ENCODE measurements at places on chromosomes 12 and 14.

- DNase-seq = no peak
Measured at GRCh38 chr12:11863988-11864387, 206.8 kb upstream of the BCL2L14 start.

GRCh38 chr12:31033146-31033545, 40.5 kb upstream of the DDX11 start:
- DNase-seq = no peak

DNA sequence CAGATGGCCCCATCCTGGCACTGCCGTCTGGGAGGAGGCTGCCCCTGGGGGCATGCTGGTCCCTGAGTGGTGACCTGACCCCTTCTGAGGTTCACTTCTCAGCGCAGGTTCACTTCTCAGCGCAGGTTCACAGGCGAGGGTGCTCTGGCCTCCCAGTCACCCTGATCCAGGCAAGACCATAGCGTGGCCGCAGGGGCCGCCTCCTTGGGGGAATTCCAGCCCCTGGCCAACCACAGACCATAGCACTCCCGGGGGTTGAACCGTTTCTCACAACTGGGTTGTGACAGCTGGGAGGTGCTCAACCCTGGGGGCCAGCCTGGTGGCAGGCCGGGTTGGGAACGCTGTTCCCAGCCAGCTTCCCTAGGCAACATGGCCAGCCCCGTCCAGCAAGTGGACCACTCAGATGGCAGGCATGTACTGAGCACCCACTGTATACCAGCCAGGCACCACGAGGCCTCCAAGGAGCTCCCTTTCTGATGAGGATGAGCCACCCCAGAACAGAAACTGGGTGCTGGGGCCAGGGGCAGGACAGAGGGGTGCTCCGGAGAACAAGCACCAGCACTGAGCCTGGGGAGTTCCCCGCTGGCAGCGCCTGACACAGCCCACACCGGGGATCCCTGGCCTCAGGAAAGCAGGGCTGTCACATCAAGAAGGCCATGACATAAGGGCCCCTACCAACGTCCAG, 28.3 kb upstream of the ZFP36L1 start:
- DNase-seq = no peak

DNA sequence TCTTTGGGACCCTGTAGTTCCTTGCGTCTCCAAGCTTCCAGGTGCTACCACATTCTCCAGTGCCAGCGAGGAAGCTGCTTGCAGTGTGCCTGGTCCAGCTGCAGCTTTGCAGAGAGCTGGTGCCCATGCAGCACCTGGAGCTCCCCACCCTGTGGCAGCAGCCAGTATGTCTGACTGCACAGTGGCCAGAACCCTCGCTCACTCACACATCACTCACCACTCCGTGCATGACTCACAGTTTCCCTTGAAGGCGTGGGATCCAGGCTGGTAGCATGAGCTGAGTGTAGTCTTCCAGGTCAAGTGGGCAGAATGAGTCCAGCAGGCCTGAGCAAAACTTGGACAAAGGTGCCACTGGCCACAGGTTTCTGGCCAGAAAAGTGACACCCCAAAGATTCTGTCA, 33.6 kb downstream of the SDR9C7 start:
- no peak for DNase-seq
